NCI-H1694 treated with DMSO at 0.1 percent for 48 hours (cell line): ENCODE measurements at places on chromosomes 12 and 14.
A peak's percentile ranks its signal among the peaks of the same experiment; 100 is the strongest.

- no peak for DNase-seq
These were observed 35.0 kb downstream of the ERO1A start for GRCh38 chr14:52660325-52660724.

GRCh38 chr14:68939893-68940613, 39.0 kb downstream of the ACTN1 start:
- DNase-seq: no peak

GRCh38 chr14:47235619-47236018, 439.8 kb downstream of the MDGA2 start:
- no peak for DNase-seq

DNA sequence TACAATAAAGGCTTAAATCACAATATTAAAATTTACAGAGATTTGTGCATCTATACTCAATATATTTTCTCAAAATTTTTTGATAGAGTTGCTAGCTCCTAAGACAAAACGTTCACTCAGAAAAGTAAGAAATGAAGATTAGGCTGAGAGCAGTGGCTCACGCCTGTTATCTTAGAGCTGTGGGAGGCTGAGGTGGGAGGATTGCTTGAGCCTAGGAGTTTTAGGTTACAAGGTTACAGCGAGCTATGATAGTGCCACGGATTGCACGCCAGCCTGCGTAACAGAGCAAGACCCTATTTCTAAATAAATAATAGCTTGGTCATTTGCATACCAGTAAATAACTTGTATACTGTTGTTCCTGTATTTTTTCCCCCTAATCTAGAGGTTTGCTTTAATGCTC, 35.0 kb upstream of the CFL2 start:
- DNase-seq: no peak

GRCh38 chr12:1073652-1074051, 82.6 kb downstream of the ERC1 start:
- no peak for DNase-seq

- DNase-seq: no peak
These were observed 53.4 kb upstream of the DIO2 start for GRCh38 chr14:80264702-80265101.

DNA sequence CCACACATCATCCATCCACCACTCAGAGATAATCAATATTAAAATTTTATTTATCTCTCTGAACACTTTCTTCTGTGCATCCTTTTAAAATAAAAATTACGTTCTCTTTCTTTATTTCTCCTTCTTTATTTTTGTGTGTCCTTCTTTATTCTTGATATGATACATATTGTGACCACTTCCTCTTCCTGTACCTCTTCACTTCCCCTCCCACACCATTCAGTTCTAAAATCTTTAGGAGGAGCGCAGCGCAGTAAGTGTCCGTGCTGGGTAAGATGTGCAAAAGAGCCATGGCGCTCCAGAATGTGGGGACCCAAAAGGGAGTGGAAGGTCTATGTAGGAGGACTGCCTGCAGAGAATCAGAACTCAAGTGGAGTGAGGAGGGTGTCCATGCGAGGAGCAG, 256.7 kb downstream of the ITPR2 start:
- DNase-seq: no peak

- peak; percentile 97 for DNase-seq
These were observed 13.9 kb downstream of the EVL start for GRCh38 chr14:100078997-100079725.

DNA sequence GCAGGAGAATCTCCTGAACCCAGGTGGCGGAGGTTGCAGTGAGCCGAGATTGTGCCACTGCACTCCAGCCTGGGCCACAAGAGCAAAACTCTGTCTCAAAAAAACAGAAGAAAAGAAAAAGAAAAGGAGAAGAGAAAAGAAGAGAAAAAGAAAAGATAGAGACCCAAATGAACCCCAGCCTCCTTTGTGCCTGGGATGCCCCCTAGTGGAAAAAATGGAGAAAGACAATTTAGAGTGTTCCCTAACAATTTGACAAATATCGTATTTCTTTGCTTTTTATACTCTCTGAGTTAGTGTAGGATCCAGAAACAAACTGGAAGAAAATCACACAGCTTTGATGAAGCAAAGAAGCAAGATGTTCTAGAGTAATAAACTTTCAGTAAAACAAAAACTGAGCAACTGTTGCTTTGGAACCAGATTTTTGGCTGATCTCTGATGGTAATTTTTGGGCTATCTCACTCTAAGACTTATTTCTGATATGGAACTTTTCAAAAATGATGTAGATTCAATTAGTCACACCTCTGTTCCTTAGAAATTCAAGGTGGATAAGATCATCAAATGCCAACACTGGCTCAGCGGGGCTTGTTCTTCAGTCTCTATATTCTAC, 18.6 kb upstream of the PRKAB1 start:
- peak; percentile 7 for DNase-seq

DNA sequence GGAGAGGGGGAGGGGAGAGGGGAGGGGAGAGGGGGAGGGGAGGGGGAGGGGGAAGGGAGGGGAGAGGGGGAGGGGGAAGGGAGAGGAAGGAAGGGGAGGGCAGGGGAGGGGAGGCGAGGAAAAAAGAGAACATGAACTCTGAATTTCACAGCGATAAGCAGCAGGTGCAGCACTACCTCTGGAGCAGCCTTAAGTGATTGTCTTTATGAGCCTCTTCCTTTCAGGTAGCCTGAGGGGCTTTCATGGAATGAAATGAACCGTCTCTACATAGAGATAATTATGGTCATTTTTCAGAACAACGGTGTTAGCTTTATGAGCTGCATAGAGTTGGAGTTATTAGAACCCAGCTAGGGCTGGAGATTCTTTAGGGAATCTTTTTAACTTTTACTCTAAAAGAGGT, 18.1 kb upstream of the PTCSC3 start:
- no peak for DNase-seq

DNA sequence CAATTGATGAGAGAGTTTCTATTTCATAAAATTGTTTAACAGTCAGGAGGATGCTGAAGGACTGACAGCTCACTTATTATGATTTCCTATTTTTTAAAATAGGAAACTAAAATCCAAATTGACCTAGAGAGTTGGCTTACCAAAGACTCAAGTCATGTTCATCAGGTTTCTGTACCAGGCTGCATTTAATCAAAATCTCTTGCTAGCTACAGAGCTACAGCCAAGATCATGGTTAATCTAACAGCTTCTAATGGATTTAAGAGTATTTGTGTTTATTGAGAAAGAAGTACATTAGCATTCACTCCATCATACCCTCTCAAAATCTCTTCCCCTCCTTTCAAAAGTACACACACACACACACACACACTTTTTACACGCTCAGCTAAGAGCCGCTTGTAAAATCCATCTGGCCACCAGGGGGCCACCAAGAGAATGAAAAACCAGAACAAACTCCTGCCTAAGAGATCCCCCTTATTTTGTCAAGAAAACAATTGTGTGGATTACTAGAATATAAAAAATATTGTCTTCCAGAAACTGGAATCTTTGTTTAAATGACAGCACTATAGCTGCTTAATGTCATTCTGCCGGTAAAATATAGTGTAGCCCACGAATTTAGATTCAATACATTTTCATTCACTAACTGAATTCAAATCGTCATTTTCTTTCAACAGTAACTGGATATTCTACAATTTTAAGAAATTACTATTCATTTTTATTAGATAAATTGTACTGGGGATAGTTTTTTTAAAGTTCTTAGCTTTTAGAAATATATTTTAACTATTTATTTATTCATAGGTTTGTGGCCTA, 334.0 kb downstream of the BTG1 start:
- peak; percentile 31 for DNase-seq

DNA sequence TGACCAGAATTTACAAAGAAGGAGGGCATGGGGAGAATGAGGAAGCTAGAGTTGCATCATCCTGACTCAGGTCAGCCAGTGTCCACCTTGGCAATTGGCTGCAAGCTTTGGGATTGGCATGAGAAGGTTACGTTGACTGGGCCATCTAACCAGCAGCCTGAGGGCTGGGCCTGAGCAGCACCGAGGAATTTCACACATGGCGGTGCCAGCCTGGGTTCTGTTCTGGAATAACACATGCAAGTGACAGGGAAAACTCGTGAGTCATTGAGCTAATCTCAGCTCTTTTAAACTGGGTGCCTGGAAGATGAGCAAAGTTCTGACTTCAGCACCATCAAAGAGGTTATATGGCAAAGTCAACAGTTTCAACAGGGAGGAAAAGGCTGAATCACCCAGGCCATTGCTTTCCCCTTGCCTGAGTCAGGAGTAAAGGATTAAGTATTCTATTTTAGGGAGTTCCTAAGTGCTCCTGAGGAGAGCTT, 543.2 kb upstream of the TBX3 start:
- no peak for DNase-seq

- no peak for DNase-seq
These were observed 21.8 kb upstream of the SPPL3 start for GRCh38 chr12:120925740-120926563.

DNA sequence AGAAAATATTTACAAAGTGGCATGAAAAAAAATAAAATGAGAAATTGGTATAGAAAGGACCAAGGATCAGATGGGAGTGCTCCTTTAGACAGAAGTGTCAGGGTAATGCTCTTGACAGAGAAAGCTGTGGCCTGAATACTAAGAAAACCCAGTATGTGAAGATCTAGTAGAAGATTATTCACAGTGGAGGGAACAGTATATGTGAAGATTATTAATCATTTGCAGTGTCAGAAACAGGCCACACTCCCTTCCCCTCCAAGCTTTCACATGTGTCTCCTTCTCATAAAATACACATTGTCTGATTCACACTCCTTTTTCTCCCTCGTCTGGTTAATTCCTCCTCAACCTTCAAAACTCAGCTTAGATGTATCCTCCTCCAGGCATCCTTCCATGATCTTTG, 41.3 kb downstream of the CAPS2 start:
- DNase-seq: no peak

GRCh38 chr14:54967496-54967895, 59.4 kb downstream of the WDHD1 start:
- no peak for DNase-seq

DNA sequence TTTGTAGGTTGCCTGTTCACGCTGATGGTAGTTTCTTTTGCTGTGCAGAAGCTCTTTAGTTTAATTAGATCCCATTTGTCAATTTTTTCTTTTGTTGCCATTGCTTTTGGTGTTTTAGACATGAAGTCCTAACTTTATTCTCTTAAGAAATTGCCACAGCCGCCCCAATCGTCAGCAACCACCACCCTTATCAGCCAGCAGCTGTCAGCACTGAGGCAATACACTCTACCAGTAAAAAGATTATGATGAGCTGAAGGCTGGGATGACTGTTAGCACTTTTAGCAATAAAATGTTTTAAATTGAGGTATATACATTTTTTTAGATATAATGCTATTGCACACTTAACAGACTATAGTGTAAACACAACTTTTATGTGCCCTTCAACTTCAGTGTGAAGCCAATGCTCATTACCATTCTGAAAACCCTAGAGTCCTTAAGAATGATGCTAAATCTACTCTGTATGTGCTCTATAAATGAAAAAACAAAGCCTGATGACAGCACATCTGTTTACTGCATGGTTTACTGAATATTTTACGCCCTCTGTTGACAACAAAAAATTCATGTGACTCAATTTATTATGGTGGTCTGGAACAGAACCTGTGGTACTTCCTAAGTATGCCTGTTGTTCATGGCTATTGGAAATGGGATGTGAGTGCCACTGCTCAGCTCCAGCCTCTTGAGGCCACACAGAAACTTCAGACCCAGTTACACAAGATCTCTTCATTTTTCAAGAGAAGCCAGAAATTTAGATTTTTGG, 197.4 kb downstream of the DUSP6 start:
- no peak for DNase-seq

DNA sequence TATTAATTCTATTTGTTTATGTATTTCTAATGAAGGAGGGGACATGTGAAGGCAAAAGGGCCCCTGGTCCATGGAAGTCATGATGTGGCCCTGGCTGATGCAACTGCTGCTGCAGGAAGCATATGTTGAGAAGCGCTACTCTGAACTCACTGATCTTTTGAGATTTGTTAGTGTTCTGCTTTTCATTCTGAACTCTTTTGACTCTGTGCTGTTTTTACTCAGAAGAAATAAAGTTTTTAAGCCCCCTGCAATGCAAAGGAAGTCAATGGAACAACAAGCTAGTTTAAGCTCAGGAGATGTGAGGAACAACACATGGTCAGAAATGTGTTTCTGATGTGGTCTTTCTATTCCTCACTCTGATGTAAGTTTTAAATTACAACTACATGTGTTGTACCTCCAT, 88.9 kb upstream of the BTG1 start:
- no peak for DNase-seq

DNA sequence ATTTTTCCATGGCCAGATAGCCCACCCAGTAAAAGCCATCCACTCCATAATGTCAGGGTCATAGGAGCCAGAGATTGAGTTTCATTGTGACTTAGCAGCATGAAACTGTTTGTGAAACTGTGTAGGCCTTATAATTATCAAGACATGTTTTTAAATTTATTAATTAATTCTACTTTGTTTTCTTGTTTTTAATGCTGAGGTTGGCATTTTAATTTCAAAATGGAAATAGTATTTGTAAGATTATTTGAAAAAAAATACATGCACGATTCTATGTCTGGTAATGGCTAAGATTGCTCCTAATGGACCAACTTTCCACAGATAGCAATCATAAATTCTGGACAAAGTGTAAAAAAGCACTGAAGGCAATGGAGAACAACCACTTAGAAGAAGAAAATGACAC, 67.1 kb downstream of the GPR137C start:
- DNase-seq: no peak

DNA sequence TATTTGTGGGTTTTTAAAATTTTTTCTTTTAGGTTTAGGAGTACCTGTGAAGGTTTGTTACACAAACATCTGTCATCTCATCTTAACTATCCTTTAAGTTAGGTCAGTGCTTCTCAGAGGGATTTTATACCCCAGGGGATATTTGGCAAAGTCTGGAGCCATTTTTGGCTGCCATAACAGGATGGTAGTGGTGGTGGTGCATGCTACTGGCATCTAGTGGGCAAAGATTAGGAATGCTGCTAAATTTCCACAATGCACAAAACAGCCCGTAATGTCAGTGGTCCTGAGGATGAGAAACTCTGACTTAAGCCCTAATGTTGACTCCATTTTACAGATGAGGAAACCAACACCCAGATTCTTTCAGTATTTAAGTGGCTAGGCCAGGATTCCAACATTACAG, 85.2 kb upstream of the MYF6 start:
- DNase-seq: no peak

DNA sequence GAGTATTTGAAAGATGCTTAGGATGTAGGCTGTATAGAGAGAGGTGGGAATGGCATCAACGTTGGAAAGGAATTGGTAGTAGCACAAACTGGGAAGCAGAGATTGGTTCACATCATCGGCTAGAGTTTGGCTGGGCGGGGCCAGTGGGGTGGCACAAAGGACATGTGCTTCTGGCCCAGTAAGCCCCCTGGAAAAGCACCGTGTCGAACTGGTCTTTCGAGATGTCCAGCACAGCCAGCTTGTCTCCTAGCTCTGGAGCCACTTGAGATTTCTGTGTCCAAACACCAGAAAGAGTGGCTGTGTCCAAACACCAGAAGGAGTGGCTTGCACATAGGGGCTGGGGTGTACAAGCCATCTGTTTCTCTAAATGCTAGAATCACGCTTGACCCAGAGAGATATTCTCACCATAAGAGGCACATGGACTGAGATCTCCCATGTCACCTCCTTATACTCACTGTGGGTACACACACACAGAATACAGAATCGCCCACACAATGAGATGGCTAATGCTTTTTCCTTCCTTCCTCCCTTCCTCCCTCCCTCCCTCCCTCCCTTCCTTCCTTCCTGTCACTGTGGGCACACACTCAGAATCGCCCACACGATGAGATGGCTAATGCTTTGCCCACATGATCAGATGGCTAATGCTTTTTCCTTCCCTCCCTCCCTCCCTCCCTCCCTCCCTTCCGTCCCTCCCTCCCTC, 41.8 kb upstream of the KCNK13 start:
- DNase-seq: no peak
